ENCODE measurements at places on chromosomes 3 and 15.

GRCh38 chr3:44186712-44187111 lies 55.0 kb upstream of the TOPAZ1 start:
- no peak for DNase-seq

- no peak for DNase-seq
These were observed 31.7 kb upstream of the CEMIP start for GRCh38 chr15:80747317-80748053.

- DNase-seq = no peak
These were observed 254.2 kb downstream of the EBLN2 start for GRCh38 chr3:73315706-73316105.

GRCh38 chr15:70342554-70343548 lies 245.1 kb upstream of the TLE3 start:
- no peak for DNase-seq

- DNase-seq = peak; percentile 19
These were observed 767 bp downstream of the EPM2AIP1 start for GRCh38 chr3:36991923-36992805.

DNA sequence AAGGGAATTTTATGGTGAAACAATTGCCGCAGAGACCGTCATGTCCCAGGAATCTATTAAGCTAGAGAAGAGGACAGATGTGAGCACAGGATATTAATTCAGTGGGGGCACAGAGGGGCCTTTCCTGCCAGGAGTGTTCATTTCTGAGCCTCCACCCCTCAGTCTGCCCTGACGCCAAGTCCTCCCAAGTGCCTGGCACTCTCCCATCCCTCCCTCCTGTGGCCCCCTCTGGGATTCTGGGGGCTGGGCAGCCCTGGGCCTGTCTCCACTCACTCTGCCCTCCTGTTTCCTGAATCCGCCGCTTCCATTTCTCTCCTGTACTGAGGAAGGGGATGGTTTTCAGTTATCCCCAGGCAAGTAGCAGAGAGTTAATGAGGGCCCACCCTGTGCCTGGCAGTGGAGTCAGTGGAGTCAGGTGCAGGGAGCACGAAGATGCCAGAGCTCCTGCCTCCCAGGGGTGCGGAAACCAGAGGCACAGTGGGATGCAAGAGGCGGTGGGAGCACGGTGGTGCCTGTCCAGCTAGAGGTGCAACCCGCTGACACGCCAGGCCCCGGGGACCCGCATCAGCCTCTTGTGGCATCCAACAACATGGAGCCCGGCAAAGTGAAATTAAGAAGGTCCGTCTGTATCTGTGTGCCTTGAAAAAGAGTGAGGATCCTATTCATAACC lies 212.5 kb downstream of the XXYLT1 start:
- DNase-seq = no peak

- DNase-seq = no peak
These were observed 12.6 kb downstream of the KLHL18 start for GRCh38 chr3:47295322-47295721.

GRCh38 chr3:123202451-123202850 lies 708 bp downstream of the SEC22A start:
- DNase-seq = no peak

DNA sequence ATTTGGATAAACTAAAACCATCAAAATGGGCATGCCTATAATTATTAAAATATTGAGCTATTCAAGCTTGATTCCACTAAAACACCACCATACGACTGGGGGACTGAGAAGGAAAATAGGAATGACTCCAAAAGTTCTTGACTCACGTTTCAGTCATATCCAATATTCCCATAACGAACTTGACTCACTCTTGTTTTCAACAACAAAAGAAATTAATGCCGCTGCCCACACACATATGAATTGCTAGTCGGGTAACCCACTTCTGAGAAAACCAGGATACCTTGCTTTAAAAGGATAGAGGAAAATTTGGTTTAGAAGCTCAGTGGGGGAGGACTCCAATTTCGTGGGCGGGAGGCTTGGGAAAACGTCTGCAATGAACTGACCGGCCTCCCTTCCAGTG lies 5.2 kb downstream of the HTR3C start:
- DNase-seq = no peak

DNA sequence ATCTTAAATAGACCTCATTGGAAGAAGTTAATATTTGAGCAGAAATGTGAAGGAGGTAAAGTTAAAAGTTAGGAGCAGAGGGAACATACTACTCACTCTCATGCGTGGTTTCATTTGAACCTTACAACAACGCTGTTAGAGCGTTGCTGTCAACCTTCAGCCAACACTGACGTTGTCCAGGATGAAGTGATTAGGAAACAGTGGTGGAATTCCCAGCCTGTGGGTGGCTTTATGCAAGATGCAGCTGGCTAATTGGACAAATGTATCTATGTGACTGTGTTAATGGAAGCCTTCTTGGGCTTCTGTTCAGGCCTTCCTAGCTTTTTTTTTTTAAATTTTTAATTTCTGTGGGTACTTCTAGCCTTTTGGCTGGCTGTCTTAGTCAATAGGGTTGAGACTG lies 40.5 kb downstream of the PTPRG start:
- no peak for DNase-seq

DNA sequence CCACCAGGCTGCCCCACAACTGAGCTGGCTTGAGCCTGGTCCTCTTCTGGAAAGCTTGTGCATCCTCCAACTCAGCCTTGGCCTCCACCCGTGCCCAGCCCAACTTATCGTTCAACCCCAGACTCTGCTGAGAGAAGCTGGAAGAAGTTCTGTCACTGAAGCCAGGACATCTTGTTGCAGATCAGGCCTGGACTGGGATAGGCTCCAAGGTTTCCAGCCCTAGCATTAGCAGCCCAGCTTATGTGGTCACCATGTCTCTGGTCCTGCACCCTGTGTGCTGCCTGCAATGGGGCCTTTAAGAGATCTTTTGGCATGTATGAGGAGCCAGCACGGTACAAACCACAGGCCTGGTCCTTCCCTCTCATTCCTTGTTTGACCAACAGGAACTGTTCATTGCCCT lies 15.2 kb upstream of the CAMP start:
- DNase-seq = no peak

GRCh38 chr3:152843955-152844354 lies 9.0 kb downstream of the P2RY1 start:
- no peak for DNase-seq

DNA sequence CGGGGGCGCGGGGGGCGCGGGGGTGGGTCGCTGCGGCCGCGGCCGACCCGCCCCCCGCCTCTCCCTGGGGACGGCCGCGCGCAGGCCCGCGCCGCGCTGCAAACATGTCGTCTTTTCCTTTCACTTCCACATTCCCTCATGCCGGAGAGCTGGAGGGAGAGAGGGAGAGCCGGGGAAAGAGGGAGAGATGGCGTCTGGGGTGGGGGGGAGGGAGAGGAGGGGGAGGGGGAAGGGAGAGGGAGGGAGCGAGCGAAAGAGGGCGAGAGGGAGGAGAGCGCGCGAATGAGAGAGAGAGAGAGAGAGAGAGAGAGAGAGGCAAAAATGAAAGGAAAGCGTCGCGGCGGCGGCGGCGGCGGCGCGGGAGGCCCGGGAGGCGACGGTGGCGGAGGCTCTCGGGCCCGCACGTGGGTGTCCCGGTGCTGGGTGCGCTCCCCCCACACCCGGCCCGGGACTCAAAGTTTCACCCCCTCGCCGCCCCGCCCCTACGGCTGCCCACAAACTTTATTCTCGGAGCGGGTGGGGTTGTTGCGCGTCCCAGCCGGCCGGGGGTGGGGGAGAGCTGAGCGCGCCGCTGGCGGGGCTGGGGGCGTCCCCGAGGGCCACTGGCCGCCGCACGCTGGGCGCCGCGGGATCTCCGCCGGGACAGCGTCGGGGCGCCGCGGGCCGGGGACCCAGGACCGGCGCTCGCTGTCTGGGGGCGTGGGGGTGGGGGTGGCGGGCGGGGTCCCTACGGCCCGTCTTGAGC lies 731 bp downstream of the ZNF710 start:
- DNase-seq = peak; percentile 61

DNA sequence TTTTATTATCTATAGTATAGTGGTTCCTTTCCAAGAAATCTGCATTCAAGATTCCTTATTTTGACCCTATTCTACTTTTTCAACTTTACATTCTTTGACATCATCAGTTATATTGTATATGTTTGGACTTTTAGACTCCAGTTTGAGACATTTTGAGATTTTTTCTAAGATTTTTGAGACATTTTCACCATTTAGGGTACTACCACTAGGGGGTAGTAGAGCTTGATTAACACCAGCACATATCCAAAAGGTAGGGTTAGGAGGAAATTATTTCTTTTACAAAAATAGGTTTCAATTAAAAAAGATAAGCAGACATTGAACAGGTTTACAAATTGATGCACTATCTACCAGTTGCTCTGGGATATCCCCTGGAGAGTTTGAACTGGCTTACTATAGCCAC lies 262.5 kb downstream of the SCAPER start:
- no peak for DNase-seq

DNA sequence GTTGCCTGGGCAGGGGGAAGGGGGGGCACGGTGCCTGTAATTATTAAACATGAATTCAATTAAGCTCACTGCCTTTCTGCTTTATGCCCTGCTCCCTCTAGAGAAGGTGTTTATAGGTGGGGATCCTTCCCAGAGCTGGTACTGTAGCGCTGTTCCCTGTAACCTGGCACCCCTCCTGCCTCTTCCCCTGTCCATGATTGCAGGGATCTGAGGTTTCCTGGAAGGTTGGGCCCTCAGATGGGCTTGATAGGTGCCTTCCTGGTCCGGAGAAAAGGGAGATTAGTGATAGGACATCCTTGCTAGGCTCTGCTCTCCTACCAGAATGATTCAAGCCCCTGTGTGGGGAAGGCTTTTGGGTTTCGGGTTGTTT lies 2.1 kb upstream of the FAM131A start:
- DNase-seq = no peak

DNA sequence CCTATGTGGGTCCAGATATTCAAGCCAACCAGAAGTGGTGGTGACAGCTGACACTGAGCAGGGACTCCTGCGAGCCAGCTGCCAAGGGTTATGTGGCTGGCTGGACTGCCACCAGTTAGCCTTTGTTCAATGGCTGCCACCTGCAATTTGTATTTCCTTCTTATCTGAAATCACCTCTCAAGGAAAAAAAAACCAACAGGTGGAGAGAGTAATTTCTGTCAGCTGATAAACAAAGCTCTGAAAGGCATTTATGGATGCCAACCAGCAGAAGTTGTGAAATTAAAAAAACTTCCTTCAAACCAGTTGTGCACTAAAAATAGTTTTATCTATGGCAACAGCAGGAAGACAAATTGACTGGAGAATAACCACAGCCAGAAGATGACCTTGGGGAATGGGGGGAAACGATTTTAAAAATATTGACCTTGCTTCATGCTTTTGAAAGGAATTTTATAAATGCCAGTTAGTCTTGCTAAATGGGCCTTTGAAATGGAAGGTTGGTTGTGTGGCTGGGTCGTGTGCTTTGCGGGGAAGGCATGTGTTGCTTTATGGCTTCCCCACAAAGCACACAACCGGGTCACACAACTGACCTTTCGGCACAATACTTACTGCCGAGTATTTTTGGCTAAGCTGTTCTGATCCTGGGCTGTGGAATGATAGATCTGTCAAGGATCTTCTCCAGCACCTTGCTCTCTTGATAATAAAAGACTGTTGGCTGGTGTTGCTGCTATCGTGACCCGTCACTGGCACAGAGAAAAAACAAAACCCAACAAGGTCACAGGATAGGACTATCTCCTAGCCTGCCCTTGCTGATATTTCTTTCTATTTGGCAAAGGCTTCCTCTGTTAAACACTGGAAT lies 3.5 kb downstream of the MYZAP start:
- no peak for DNase-seq

GRCh38 chr15:89998141-89998661 lies 2.9 kb upstream of the ZNF710 start:
- no peak for DNase-seq

DNA sequence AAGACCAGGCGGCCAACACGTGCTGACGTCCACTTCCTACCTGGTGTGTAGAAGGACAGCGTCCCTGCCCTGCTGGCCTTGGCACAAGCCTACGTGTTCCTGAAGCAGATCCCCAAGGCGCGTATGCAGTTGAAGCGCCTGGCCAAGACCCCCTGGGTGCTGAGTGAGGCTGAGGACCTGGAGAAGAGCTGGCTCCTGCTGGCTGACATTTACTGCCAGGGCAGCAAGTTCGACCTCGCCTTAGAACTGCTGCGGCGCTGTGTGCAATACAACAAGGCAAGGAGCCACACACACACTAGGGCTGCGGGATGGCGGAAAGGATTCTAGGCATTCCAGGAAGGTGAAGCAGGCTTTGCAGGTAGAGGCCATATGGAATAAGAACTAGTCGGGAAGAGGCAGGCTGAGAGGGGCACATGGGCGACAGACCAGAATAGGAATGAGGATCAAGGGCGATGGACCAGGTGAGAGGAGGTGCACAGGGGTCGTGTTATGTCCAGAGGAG lies 15.9 kb downstream of the CSRNP1 start:
- DNase-seq = no peak

DNA sequence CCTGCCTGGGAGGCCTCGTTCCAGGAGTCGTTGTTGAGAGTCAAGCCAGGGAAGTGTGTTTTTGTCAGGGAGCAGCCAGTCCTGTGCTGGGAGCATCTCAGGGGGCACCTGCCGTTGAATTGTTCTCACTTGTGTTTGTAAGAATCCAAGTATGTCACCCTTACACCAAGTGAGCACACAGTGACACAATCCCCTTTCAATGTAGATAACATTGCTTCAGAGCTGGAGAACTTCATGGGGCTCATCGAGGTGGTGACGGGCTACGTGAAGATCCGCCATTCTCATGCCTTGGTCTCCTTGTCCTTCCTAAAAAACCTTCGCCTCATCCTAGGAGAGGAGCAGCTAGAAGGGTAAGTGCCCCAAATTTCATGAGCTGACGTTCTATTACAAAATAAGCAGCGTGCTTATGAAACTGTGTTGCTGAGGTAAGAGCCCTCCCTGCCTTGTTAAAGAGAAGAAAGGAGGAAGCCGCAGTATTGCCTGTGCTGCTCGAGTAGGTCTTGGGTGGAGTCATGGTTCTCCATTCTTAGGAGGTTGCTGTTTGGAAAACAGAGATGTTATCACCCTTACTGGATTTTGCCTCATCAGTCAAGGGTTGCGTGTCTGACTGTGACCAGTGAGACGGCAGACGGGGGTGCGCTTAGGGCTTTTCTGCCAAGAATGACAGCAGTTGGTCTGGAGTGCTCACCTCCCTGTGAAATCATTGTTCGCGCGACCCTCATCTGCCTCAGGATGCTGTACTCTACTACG lies 108.1 kb downstream of the PGPEP1L start:
- DNase-seq = no peak

DNA sequence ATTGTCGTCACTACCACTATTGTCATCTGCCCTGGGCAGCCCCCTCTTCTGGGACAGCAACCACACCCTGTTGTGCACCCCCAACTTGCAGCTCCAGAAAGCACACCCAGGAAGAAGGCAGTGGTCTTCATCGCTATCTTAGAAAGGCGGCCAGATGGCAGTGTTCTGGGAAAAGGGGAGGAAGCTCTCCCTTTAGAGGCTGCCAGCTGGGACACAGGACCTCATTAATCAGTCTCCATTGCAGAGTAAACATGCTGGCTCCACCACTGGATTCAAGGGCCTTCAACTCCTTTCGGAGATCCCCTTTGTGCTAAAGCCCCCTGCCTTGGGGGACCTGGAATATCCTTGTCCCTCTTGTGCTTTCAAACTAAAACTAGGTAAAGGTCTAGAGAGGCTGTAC lies 199.3 kb upstream of the LINGO1 start:
- no peak for DNase-seq
